Lower lobe of right lung (tissue), 2 donors: ENCODE measurements at places on chromosomes 5 and 9. TPM values are rescaled to one million over a fixed set of nuclear protein-coding genes. Genes with fewer than 3 reads are reported as not detected.

The SLC46A2 gene
- 13.7 TPM for total RNA-seq

The SLC1A3 gene
- total RNA-seq = 52.1 TPM

DNA sequence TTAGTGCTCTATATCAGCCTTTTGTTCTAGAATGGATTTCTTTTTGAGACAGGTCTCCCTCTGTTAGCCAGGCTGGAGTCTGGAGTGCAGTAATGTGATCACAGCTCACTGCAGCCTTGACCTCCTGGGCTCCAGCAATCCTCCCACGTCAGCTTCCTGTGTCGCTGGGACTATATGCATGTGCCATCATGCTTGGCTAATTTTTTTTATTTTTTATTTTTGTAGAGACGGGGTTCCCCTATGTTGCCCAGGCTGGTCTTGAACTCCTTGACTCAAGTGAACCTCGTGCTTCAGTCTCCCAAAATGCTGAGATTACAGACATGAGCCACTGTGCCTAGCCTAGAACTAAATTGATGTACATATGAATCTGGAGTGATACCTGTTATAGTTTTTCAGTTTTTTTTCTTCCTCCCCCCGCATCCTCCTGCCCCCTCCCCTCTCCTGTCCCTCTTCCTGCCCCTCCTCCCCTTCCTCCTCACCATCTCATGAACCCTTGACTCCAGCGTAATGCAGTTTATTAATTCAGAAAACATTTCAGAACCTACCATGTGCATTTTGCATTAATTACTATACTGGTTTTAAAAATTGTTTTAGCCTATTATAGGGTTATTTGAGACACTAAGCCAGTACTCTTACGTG, 37.4 kb upstream of the TNFAIP8 start:
- H3K27ac ChIP-seq = no peak overlapping the region
- no peak for DNase-seq
- H3K4me1 ChIP-seq = peaks cover 9% of the 10 kb centered on the region

GRCh38 chr9:131824953-131825495, 85.1 kb upstream of the RAPGEF1 start:
- no peaks in the 10 kb centered on the region for H3K4me1 ChIP-seq
- DNase-seq = no peak
- no peak overlapping the region for H3K27ac ChIP-seq
